ENCODE measurements at places on chromosomes 5 and 9.

DNA sequence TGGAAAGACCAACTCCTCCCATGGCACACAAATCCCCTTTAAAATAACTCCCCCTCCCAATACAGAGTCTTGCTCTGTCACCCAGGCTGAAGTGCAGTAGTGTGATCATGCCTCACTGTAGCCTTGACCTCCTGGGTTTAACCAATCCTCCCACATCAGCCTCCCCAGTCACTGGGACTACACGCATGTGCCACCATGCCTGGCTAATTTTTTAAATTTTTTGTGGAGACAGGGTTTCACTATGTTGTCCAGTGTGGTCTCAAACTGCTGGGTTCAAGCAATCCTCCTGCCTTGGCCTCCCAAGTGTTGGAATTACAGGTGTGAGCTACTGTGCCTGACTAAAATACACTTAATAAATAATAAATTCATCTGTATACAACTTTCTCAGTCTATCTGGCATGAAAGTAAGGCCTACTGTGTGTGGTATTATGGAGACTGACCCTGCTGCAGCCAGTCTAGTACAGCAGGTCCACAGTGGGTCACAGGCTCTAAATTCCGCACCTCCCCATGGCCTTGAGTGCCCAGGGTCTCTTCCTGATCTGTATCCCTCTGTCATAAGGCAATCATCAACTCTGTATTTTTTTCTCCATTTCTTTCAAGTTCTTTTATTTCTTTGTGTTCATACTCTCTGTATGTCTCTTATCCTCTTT is 169.4 kb downstream of the MAPKAP1 start:
- no peak for DNase-seq

DNA sequence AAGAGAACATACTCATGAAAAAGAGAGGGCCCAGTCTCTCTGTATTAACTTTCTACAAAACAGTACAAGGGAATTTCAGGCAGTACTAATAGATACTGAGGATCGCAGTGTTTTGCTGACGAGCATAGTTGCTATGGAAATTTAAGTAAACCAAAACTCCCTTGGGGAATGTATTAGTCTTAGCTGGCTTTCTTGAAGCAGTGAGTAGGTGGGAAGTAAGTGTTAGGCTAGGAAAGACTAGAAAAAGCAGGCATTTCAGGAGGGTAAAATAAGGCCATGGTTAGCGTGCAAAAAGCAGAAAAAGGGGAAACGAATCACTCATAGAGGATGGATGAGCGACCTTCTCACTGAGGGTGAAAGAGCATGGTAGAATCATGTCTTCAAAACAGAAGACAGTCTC is 84.3 kb upstream of the ACTBL2 start:
- no peak for DNase-seq

DNA sequence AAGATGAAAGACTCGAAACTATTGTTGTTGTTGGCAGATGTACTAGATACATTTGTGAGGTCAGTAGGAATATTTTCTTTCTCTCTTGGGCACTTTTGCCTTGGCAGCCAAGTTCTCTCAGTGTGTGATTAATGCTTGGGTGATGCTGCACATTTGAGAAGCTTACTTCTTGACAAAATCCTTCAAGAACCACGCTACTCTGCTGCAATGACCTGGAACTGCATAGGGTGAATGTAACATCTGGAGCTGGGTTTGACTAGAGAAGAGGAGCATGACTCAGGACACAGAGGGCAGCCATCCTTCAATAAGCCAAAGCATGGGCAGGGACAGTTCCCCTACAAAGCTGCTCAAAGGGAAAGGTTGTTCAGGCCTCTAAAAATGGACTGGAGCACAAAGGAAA is 75.5 kb upstream of the PUM3 start:
- DNase-seq = no peak

- DNase-seq = no peak
Measured at GRCh38 chr5:74231697-74232096, 408.8 kb downstream of the ENC1 start.

DNA sequence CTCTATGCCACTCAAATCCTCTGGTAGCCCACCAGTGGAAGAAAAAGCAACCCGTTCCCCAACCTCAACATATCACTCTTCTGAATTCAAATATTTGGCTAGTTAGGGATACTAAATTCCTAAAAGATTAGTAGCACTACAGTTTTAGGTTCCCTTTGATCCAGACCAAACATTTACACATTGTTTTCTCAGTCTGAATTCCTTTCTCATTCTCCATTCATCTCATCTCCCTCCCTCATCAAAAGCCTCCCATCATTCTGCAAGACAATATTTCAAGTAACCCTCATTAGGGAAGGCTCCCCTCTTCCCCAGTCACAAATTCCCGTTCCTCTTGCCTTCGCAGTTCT is 26.3 kb downstream of the ADAM19 start:
- no peak for DNase-seq

DNA sequence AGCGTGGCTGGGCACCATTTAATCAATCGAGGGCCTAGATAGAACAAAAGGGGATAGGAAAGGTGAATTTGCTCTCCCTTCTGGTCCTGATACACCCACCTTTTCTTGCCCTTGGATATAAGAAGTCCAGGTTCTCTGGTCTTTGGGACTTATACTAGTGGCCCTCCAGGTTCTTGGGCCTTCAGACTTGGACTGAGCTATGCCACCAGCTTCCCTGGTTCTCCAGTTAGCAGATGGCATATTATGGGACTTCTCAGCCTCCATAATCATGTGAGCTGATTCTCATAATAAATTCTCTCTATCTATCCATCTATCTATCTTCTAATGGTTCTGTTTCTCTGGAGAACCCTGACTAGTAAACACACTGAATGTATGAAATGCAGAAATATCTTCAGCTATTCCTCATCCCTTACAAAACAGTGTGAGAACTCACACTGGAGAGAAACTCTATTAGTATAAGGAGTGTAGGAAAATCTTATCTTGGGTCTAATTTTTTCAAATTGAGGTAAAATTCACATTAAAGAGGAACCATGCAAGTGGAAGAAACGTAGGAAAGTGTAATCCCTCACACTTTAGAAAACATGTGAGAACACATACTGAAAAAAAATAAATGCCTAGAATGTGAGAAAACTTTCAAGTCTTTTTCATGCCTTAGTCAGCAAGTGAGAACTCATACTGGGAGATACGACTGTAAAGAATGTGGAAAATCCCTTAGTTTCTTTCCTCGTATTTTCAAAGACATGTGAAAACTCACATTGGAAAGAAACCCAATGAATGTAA is 15.5 kb downstream of the PCDHB15 start:
- no peak for DNase-seq

- no peak for DNase-seq
Measured at GRCh38 chr5:167920589-167920988, 370.9 kb upstream of the WWC1 start.

GRCh38 chr9:33446240-33446945 is 1.0 kb downstream of the AQP3 start:
- no peak for DNase-seq

DNA sequence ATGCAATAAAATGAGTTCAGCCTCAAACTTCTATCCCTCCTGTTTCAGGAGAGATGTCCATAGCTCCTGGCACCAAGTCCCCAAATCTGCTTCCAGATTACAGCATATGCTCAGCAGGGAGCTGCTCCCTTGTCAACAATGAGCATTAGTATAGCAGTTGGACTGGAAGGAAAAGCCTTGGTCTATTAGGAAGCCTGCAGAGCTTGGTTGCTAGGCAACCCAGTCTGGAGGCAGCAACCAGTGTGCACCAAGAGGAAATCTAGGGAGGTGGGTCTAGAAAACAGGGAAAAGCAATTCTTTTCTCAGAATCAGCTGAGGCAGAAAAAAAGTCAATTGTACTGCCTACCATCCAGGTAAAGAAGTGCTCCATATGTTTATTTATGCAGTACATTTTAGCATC is 229.5 kb upstream of the NMUR2 start:
- no peak for DNase-seq

DNA sequence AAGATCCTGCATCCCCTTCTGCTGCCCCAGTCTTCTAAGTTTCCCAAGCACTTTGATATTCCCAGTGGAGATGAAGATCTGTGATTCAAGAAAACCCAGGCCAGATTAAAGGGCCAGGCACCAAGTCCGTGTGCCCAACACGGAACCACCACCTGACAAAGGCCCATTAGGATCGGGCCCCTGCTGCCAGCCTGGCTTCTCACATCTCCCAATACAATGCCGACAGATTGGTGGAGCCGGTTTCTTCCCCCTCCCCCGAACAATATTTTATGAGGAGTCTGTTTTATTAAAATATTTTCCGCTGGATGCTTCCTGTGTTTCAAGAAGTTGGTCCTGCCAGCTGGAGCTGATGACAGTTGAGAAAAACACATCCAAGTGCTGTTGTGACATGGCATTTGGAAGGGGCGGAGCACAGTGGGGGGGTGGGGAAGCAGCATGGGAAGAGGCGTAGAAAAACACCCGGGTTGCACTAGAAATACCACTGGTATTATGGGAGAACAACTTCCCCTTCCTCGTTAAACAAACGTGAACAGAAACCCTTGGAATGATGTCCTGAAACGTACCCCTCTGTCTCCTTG is 45.0 kb downstream of the CRB2 start:
- no peak for DNase-seq

GRCh38 chr9:86458191-86458855 is 104.1 kb upstream of the TUT7 start:
- DNase-seq = no peak

DNA sequence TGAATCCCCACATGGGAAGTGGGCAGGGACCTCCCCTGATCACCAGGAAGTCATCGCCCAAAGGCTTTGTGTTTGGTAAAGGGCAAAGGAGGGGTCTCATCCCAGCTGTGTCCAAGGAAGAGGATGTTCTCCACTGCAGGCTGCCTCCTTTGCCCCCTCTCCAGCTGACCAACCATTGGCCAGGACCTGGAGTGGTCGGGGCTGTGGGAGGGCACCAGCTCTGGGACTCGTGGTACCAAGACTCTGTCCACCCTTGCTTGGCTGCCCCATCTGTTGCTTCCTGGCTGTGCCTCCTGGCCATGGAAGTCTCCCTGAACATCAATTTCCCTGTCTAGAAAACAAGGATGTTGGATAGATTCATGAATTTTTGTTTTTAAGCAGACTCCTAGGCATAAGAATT is 34.1 kb downstream of the COL15A1 start:
- DNase-seq = no peak

GRCh38 chr9:132539096-132539495 is 43.3 kb upstream of the BARHL1 start:
- no peak for DNase-seq

GRCh38 chr9:87294126-87294525 is 203.5 kb upstream of the DAPK1 start:
- no peak for DNase-seq

GRCh38 chr5:19554524-19554923 is 433.5 kb downstream of the CDH18 start:
- DNase-seq = no peak

GRCh38 chr5:10138395-10139057 is 111.2 kb downstream of the ATPSCKMT start:
- DNase-seq = no peak

GRCh38 chr9:128416014-128416413 is 4.6 kb upstream of the CERCAM start:
- no peak for DNase-seq

- DNase-seq = no peak
Measured at GRCh38 chr5:174384509-174384947, 339.0 kb downstream of the NSG2 start.

DNA sequence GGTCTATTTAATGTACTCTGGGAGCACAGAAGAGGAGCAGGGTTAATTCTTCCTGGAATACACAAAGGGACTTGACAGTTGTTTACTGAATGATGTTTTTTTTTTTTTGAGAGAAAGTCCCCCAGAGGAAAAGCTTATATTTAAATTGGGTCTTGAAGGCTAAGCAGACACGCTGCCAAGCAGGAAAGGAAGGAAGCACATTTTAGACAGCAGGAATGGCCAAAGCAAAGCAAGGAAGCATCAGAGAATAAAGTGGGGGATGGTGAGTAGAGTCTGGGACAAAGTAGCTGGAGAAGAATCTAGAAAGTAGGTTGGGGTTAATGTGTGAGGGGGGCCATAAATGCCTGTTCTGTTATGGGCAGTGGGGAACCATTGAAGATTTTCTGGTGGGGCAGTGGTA is 21.5 kb downstream of the ZNF346 start:
- DNase-seq = no peak

GRCh38 chr5:10367579-10367978 is 14.1 kb downstream of the MARCHF6 start:
- DNase-seq = no peak

- DNase-seq = no peak
Measured at GRCh38 chr5:43221502-43221901, 29.5 kb downstream of the NIM1K start.

- peak; percentile 90 for DNase-seq
Measured at GRCh38 chr9:36148311-36149051, 11.9 kb downstream of the GLIPR2 start.

DNA sequence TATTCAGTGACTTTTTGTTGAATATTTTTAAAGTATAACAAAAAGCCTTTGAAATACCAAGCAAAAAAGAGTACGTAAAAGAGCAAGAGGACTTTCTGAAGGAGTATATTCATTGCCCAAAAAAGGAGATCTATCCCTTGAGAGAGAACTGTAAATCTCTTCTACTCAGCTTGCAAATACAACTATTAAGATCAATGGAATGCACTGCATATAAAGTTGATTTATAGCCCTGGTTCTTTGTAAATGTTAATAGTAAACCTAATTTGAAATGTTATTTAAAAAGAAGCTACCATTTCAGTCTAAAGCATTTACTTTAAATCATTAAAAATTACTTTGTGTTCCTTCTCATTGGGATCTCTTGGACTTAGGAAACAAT is 168.1 kb downstream of the PDE4D start:
- DNase-seq = no peak

GRCh38 chr5:84393969-84394368 is 9.3 kb upstream of the EDIL3 start:
- no peak for DNase-seq

GRCh38 chr9:105128908-105129600 is 115.4 kb upstream of the SLC44A1 start:
- DNase-seq = no peak

GRCh38 chr9:87256973-87257372 is 240.7 kb upstream of the DAPK1 start:
- DNase-seq = peak; percentile 30

DNA sequence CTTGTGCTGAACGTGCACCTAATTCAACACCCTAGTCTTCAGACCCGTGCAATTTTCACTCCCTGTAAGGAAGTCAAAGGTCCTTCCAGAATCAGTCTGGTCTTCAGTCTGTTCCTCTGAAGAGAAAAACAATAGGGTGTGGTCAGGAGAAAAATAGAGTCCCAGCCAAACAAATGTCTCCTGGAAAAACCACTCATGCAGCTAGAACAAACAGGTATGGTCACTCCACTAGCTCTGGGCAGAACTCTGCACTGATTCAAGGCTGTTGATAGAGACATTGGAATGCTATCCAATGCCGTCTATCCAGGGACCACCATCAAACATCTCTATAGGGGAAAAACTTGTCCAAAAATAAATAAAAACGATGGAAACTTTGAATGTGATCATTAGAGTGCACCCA is 81.8 kb upstream of the MAP3K1 start:
- no peak for DNase-seq

- no peak for DNase-seq
Measured at GRCh38 chr9:120447959-120448500, 131.9 kb downstream of the CDK5RAP2 start.
